ENCODE measurements at places on chromosomes 6 and 20.
A peak's percentile ranks its signal among the peaks of the same experiment; 100 is the strongest.

- no peak for DNase-seq
Observed at GRCh38 chr6:62640749-62641148, 354.7 kb upstream of the KHDRBS2 start.

DNA sequence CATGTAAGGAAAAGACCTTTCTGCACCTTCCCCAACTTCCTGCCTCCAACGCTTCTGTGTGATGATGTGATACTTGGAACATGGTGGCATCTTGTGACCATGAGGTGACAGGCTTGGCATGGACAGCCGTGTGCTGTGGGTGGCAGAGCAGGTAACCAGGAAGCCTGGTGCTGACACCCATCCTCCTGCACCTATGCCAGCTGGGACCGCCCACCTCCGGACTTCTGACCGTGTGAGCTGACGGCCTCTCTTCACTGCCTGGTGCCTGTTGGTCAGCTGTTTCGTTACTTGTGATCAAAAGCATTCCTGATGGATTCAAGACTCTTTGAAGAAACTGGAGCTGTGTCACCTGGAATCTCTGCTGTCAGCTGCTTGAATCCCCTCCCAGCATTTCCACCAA, 70.3 kb downstream of the TMEM242 start:
- no peak for DNase-seq

- no peak for DNase-seq
Observed at GRCh38 chr20:23031346-23031745, 3.8 kb upstream of the SSTR4 start.

DNA sequence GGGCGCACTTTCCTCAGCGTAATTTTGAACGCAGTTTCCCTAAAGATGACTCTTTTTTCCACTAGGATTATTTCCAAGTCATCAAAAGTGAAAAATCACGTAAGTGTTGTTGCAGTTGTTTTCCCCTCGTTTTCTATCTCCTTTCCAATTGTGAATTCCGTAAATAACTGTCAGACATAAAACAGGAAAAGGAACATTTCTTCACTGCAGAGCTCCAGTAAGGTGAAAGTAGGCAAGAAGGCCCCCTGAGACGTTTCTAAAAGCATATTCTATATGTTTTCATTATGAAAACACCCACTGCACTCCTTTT, 17.8 kb downstream of the HIVEP2 start:
- no peak for DNase-seq

DNA sequence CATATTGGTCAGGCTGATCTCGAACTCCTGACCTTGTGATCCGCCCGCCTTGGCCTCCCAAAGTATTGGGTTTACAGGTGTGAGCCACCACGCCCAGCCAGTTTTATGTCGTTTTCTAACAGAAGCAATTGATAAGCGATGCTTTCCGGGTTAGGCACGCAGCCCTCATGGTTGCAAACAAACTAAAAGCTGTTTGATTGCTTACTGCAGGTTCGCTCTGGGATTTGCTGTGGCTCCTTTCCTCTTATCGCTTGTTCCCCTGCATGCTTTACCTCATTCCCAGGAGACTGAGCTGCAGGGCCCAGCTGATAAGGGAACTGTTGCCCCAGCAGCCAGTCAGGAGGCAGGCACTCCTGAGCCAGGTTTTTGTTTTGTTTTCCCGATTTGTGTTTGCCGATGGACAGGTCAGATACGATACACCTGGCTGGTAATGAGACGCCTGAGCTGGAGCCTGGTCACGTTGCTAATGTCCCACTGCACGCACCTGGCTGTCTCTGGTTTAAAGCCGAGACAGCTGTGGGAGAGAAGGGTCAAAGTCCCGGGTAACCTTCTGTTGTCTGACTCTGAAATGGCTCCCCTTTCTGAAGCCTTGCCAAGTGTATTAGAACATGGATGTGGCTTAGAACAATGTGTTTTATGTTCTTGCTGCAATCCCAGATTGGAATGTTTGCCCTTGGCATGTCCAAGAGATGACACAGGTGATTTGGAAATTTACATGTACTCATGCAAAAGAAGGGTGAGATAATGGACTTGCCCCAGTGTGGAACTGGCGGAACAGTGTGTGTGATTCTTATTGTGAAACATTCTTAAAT, 19.9 kb downstream of the DSP start:
- DNase-seq: peak; percentile 40

DNA sequence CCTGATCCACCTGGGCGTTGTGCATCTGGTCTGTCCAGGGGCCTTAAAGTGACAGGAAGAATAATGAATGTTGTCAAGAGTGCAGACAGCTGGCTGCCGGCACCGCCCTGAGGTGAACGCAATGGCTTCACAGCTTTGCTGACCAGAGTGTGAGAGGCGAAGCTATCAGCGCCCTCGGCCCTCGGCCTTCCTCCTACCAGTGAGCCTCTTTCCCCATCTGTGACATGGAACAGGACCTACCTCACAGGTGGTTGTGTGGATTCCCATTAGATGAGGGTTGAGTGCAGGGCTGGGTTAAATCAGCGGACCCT, 54.8 kb downstream of the CTCFL start:
- DNase-seq: no peak

All from NCI-H1930 (cell line).